ENCODE measurements at places on chromosomes 1 and 21. TPM values are rescaled to one million over a fixed set of nuclear protein-coding genes. Genes with fewer than 3 reads are reported as not detected.

Gene GPR161
- total RNA-seq, result 9.0 TPM

Gene SH3BP5L
- 46.4 TPM for total RNA-seq

Gene SPRR1B
- total RNA-seq, result not detected

Gene CD247
- total RNA-seq, result not detected

Gene CD1E
- total RNA-seq, result not detected

Gene ADAM30
- not detected for total RNA-seq

Gene CD52
- total RNA-seq, result not detected
